ENCODE measurements at places on chromosomes 11 and 22. TPM values are rescaled to one million over a fixed set of nuclear protein-coding genes. Genes with fewer than 3 reads are reported as not detected.

DNA sequence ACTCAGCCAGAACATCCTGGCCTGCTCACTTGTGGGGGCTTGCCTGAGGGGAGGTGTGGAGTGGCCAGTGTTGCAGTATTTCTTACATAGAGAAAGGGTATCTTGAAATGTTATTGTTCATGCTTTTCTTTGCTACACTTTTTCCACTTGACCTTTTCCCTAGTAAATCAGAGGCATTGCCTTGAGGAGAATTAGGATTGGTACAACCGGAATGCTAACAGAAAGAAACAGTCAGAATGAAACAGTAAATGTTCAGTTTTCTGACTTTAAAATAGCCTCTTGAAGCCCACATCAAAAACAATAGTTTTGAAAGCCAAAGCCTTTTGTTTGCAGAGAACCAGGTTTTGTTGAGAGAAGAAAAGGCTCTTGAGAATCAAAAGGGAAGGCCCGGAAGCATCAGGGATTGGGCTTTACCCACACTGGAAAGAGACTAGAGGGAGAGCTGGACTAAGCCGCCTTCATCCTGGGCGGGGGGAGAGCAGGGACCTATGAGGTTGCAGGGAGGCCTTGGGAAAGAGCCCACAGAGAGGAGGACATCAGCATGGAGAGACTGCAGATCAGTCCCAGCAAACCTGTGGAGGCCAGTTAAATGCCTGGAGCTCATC lies 12.4 kb downstream of the ADM start:
- no peak for DNase-seq

CLCF1 gene
- polyA plus RNA-seq = 3.6 TPM

DNA sequence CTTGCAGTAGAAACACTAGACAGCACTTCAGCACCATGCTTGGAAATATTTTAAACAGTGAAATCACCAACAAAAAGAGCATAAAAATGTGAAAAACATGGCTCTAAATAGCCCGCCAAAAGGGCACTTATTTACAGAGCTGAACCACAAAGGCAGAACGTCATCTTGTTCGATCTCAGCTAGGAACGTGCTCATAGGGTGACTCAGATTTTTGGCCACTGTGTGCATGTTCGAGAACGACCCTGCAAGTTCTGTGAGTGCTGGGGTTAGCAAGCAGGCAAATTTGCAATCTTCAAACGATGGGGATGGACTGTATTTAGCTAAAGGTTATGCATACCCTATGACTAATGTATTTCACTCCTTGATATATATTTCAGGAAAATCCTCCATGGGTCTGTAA lies 30.6 kb downstream of the OR2AT4 start:
- no peak for DNase-seq

SLC22A25 gene
- polyA plus RNA-seq = not detected

- DNase-seq = no peak
These were observed 10.2 kb downstream of the AHNAK start for GRCh38 chr11:62536301-62536957.

GRCh38 chr11:43819926-43820325 lies 60.7 kb upstream of the ALKBH3 start:
- DNase-seq = no peak

GRCh38 chr11:96021901-96022650 lies 98.2 kb upstream of the MTMR2 start:
- no peak for DNase-seq

GRCh38 chr11:1506981-1507380 lies 20.4 kb upstream of the MOB2 start:
- DNase-seq = no peak

GRCh38 chr22:26681395-26681821 lies 24.0 kb downstream of the MIAT start:
- no peak for DNase-seq

DNA sequence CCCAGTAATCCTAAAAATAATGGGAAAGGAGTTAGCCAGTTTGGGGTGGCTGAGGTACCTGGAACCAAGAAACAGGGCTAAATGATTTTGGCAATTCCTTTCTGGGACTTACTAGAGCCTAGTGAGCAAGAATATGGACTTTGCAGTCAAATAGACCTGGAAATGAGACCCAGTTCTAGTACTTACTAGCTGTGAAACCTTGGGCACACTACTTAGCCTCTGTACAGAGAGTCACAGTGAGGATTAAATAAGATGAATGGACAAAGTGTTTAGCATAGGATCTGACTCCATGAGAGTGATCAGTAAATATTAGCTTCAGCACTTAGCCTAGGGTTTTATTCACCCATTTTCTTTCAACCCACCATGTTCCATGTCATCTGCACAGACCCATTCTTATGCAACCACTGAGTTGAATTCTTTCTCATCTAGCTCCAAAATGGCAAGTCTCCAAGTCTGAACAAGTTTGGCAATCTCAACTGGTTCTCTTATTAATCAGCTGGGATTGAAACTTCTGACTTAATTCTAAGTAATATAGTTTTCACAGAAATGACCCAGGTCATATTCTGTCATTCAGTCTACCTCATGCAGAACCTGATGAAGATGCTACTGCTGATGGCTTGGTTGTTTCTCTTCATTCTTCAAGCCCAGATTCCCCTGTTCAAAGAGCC lies 15.0 kb upstream of the SORL1 start:
- DNase-seq = no peak

DRICH1 gene
- 0.49 TPM for polyA plus RNA-seq

DNA sequence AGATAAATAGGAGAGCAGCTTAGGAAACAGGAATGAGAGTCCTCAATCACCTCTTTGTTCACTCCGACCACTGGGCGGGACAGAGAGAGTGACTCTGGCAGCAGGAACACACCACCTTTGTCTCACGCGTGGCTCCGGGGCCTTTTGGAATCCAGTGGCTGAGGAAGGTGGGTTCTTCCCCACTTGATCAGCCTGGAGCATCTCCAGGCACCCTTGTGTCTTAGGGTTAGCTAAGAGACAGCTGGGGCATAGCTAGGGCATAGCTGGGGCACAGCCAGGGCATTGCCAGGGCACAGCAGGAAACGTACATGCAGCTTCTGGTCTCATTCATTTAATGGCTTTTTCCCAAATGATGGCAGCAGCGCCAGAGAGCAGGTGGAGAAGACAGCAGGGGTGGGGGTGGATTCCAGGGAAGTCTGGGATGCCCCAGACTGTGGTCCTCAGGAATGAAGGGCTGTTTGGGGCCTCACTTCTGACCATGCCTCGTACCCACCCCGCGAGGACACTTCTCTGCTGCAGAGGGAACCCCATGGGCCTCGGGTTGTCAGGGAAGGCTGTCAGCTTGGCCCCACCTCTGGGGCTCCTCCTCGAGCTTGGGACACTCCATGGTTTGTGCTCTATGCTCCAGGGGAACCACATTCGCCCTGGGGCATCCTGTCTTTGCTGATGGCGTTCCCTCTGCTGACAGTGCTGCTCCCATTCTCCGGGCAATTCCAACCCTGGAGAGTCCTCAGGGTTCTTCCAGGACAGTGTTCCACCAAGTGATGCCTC lies 30.4 kb upstream of the SHANK2 start:
- no peak for DNase-seq

EMID1 gene
- 8.4 TPM for polyA plus RNA-seq

GAS2L1 gene
- 12.9 TPM for polyA plus RNA-seq

DNA sequence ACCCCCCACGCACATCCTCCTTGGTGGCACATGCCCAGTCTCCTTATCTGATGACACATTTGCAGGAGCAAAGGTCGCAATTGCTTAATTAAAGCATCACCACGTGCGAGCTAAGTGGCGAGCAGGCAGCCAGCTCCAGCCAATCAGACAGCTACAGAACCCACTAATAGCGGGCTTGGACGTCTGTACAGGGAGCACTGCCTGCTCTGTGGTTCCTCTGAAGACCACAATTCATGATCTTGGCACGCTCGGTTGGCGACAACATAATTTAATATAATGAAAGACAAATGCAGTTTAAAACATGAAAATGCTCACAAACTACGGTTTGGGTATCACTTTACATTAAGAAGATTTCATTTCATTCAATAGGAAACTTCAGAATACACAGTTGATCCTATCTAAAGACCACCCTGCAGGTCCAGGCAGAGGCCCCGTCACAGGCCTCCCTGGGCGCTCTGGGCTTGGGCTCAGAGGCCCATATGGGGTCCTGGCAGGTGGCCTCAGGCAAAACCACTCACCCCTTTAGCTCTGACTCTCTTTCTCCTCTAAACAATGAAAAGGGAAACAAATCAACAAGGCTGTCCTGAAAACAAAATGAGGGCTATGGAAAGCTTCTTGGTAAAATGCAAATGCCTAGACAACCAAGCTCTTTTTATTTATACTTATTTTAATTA lies 10.4 kb downstream of the PACSIN2 start:
- no peak for DNase-seq

- DNase-seq = no peak
These were observed 154.3 kb upstream of the B3GAT1 start for GRCh38 chr11:134566311-134566710.

- DNase-seq = peak; percentile 22
These were observed 62.7 kb downstream of the PAK1 start for GRCh38 chr11:77411137-77411707.

DNA sequence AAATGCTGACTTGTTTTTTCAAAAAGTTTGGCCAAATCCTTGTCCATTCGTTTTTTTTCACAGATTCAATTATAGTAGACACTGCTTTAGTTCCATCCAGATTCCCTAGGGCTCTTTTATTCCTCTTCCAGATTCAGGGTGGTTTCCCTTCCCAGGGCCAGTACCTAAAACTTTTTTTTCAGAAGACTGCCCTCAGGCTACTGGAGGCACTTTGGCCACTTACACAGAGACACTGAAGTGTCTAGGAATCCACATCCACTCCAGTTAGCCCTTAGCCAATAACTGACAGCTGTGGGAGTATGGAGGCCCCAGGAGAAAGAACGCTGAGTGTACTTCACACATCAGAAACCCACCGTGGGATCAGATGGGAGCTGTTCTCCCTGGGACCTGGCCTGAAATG lies 77.3 kb downstream of the CCDC34 start:
- no peak for DNase-seq

TP53I11 gene
- 38.1 TPM for polyA plus RNA-seq

ADM gene
- 11.8 TPM for polyA plus RNA-seq

DNA sequence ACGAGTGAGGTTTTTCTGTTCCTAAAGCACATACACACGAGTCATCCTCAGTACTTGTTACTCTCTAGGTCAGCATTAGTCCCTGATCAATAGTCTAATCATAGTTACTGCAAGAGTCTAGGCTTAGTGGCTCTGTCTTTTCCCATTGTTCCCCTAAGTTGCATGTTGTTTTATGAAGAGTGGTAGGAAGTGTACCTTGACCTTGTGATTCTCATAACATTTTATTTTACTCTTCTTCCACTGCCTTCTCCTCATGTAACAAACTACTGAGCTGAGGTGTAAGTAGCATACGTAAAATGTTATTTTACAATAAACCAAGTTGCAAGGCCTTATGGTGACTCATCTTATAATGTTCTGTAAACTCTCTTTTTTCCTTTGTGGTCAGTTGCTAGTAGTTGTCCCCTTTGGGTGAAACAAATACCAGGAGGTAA lies 15.0 kb downstream of the METTL15 start:
- no peak for DNase-seq

GRCh38 chr11:1742869-1743584 lies 7.4 kb downstream of the IFITM10 start:
- no peak for DNase-seq

GRCh38 chr11:30605036-30605605 lies 19.0 kb upstream of the MPPED2 start:
- no peak for DNase-seq

DNA sequence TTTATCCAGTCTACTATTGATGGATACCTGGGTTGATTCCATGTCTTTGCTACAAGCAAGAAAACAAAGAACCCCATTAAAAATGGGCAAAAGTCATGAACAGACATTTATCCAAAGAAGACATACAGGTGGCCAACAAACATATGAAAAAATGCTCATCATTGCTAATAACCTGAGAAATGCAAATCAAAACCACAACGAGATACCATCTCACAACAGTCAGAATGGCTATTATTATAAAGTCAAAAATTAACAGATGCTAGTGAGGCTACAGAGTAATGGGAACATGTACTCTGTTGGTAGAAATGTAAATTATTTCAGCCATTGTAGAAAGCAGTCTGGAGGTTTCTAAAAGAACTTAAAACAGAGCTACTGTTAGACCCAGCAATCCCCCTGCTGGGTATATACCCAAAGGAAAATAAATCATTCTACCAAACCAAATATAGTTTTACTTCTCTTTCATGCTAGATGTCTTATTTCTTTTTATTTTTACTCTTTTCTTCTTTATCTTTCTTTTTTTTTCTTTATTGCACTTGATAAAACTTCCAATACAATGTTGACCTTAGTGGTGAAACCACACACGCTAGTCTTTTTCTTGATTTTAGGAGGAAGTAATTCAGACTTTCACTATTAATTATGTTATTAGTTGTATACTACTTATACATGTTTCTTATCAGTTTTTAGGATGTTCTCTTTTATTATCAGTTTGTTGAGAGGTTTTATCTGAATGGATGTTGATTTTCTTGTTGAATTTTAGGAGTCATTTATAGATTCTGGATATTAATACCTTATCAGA lies 14.3 kb downstream of the TRIM22 start:
- DNase-seq = no peak

- no peak for DNase-seq
These were observed 37.0 kb upstream of the MICAL2 start for GRCh38 chr11:12073436-12073835.

DNA sequence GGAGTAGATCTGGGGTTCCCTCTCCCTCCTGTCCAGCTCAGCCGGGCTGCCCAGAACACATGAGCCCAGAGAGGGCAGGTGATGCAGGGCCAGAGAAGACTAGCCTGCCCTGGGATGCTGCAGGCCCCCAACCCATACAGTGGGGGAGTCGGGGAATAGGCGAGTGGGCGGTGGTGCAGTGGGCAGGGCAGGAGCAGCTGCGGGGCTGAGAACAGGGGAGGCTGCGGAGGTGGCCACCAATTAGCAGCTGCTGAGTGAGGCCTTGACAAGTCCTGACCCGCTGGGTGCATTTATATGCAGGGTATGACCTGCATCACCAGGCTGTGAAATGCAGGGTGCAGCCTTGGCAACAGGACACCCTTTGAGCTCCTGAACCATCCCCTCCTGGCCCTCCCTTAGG lies 43.1 kb downstream of the NFAM1 start:
- DNase-seq = no peak

DNA sequence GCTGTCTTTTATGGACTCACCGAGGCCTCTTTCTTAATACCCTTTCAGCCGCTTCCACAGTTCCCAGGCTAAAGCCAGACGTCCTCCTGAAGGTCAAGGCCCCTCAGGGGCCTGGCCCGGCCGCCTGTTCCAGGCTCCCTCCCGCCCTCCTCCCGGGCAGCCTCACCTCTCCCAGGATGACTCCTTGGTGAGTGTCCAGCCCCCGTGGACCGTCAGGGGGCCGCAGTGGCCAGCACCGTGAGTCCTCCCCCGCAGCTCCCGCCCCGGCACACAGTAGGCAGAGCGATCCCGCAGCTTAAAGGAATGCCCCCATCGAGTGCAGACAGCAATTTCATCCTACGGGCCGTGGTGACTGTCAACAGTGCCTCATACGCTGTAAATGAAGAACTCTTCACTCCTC lies 32.9 kb downstream of the ELFN2 start:
- no peak for DNase-seq

- DNase-seq = no peak
These were observed 22.4 kb downstream of the MB start for GRCh38 chr22:35594686-35595085.

GRCh38 chr11:113314389-113315301 lies at the start of gene TTC12:
Gene TTC12 (plus strand): TSS chr11:113314583. CDS start chr11:113316258, 1,675 bp downstream.
- peak; percentile 90 for DNase-seq

Measured in hindlimb muscle (tissue), 1 donor.